AG09309 (cell line): ENCODE measurements at places on chromosomes 2 and 18.
A peak's percentile ranks its signal among the peaks of the same experiment; 100 is the strongest.

- no peak for DNase-seq
These were observed 2.8 kb downstream of the PREPL start for GRCh38 chr2:44358503-44358902.

- DNase-seq = no peak
These were observed 985 bp downstream of the ILKAP start for GRCh38 chr2:238202326-238203093.

GRCh38 chr2:241967467-241968144, 98.1 kb downstream of the RTP5 start:
- no peak for DNase-seq

- DNase-seq = no peak
These were observed 29.6 kb downstream of the STEAP3 start for GRCh38 chr2:119253114-119253702.

DNA sequence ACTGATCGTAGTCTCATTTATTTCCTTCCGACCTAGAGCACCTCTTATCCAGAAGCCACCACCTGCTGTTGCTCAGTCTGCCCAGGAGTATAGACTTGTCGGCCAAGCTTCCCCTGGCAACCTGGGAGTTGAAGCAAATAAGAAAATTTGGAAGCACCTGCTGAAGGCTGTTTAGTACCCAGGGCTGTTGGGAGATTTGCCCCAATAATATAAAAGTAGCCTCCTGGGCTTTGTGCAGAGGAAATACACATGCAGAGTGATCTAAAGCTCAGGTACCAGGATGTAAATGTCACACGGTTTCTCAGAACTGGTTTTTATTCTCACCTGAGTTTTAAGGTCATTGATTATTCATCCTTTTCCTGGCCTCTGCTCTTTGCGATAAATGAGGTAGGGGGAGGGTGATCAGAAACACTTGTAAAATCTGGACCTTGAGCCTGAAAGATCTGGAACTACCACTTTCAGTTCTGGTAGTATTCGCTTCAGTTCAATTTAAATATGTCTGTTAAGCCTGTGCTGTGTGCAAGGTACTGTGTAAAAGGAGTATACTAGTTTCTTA, 789 bp upstream of the COX7A2L start:
- DNase-seq = no peak

- DNase-seq = no peak
These were observed 303.9 kb downstream of the GBX2 start for GRCh38 chr2:235864302-235864701.

- DNase-seq = peak; percentile 48
These were observed 38.0 kb upstream of the ERMN start for GRCh38 chr2:157363612-157364101.

GRCh38 chr2:158995677-158996049, 27.2 kb downstream of the TANC1 start:
- DNase-seq = no peak

- DNase-seq = peak; percentile 20
These were observed 37.1 kb downstream of the EXOC6B start for GRCh38 chr2:72788756-72789155.

DNA sequence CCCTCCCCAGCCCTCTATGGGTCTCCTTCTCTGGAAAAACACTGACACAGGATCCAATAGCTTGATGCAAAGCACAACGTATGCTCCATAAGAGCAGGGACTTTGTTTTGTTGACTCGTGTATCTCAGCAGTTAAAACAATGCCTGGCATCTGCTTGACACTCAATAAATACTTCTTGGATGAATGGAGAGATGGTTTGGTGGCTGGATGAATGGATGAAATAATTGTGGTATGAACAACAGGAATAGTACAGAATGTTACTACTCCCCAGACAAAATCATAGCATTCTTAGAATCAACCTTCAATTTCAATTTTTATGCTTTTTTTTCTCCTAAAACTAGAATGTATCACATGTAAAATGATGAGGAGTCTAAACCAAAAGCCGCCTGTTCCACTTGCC, 57.4 kb downstream of the KCNE4 start:
- peak; percentile 57 for DNase-seq

GRCh38 chr2:53848062-53848461, 11.7 kb downstream of the GPR75 start:
- DNase-seq = no peak

GRCh38 chr2:197839856-197840255, 35.5 kb downstream of the PLCL1 start:
- DNase-seq = no peak

GRCh38 chr2:67955748-67956603, 106.8 kb downstream of the C1D start:
- no peak for DNase-seq

DNA sequence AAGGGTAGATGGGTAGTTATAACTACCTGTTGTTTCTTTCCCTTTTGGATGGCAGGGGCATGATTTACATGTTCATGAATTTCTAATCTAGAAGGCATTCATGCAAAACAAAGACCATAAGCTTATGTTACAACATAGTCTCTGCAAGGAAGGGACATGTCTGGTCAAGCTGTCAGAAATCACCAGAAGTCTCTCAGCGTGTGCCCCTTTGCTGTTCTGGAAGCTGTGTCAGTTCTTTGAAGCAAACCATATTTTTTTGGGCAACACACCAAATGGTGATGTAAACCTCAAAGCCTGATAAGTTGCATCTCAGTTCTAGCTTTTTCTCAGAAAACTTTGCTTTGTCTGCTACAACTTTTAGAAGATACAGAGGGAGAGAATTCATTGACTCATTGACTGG, 173.5 kb upstream of the CTAGE1 start:
- no peak for DNase-seq

GRCh38 chr2:14907014-14907612, 274.6 kb downstream of the LRATD1 start:
- DNase-seq = no peak
